Cardiac septum (tissue), 1 donor: ENCODE measurements at places on chromosomes 3 and 15. TPM values are rescaled to one million over a fixed set of nuclear protein-coding genes. Genes with fewer than 3 reads are reported as not detected.
A peak's percentile ranks its signal among the peaks of the same experiment; 100 is the strongest.

Gene APBA2
- 0.57 TPM for total RNA-seq

Gene P3H2
- 17.7 TPM for total RNA-seq

Gene MAN2A2
- total RNA-seq = 73.3 TPM

Gene CLDN16
- total RNA-seq = not detected

Gene GREM1
- total RNA-seq = 0.59 TPM

Gene CYP11A1
- total RNA-seq = 2.5 TPM

Gene CNTN4
- 2.8 TPM for total RNA-seq

Gene DPPA2
- not detected for total RNA-seq

Gene DNAH12
- 0.22 TPM for total RNA-seq

Gene PLA2G4E
- total RNA-seq = 0.08 TPM

Gene FOXB1
- total RNA-seq = not detected

Gene GOLGA8R
- 4.7 TPM for total RNA-seq

GRCh38 chr15:82898961-82899360 lies 53.6 kb downstream of the HOMER2 start:
- DNase-seq = no peak

DNA sequence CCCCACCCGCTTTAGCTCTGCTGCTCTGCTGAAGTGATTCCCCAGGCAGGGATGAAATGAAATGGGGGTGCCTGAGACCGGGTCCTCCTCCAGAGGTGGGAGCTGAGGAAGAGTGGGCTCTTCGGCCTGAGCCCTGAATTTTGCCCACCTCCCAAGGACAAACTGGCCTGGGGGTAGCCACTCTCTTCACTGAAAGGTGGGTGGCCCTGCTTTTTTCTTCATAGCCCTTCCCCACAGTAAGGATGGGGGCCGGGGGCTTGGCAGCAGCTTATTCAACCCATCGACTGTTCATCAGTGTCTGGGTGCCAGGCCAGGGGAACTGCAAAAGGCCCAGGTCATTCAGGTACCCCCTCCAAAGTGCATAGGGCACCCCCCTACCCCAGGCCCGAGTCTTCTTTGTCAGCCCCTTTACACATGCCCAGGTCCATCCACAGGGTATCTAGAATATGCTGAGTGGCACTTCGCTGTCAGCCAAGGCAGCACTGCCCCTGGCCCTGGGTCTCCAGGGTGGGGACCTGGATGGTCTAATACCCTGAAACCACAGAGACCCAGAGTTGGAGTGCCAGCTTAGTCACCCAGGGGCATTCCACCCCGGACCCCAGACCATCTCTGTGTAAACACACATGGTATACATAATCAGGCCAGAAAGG lies 7.9 kb downstream of the SCN5A start:
- DNase-seq = peak; percentile 59

GRCh38 chr3:125990253-125990970 lies 21.4 kb downstream of the ROPN1B start:
- peak; percentile 92 for DNase-seq

DNA sequence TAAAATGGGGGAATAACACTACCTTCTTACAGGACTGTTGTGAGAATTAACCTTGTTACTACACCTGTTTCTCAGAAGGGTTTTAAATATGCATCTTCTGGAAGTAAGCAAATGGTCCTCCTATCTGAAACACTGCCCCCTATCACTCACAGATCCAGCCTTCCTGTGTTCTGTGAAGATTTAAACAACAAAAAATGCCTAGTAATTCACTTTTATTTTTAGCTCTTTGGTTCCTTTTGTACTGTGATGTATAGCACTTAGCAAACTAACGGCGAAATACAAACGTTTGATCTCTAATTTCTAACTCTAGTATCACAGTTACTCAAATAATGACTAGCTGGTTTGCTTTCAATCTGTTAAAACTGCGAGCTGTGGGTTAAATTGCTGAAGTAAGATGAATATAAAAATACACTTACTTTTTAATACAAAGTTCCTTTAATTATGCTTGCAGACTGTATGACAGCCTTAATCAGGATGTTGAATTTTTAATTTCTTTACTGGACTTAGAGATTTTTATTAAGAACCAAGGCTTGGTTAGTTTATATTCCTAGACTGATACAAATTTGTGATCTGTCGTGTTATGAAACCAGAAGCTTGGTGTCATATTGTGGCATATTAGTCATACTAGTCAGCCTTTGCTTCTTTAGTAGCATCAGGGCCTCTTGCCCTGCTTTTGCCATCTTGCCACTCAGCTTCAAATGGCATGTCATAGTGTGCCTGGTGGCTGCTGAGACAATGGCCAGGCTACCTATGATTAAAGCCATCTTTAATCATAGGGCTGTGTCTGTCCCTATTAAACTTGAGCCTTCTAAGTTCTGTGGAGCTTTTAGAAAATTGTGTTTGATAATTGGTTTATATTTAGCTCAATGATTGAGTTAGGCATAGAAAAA lies 9.2 kb downstream of the EIF3J start:
- no peak for DNase-seq

GRCh38 chr3:38154625-38155255 lies 10.6 kb upstream of the OXSR1 start:
- DNase-seq = no peak

GRCh38 chr3:16528581-16528993 lies 15.1 kb upstream of the RFTN1 start:
- DNase-seq = no peak

GRCh38 chr3:171095063-171095462 lies 68.5 kb upstream of the SLC2A2 start:
- DNase-seq = no peak

GRCh38 chr15:64105113-64105704 lies 9.4 kb downstream of the SNX1 start:
- no peak for DNase-seq

DNA sequence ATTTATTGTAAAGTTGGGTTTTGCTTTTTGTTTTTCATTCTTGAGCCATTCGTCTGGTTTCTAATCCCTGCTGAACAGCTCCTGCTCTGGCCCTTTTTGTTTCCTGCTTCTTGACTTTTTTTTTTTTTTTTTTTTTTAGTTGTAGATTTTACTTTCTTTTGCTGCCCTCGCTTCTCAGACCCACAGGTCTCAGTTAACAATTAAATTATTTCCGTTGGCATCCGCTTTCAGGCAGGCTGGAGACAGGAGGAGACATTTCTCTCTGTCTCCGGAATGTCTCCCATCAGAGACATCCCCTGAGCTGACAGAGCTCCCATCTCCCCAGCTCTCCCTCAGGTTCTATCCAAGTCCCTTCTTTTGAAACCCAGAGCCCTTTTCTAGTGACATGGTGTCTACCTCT lies 68.6 kb downstream of the SLC6A6 start:
- no peak for DNase-seq

DNA sequence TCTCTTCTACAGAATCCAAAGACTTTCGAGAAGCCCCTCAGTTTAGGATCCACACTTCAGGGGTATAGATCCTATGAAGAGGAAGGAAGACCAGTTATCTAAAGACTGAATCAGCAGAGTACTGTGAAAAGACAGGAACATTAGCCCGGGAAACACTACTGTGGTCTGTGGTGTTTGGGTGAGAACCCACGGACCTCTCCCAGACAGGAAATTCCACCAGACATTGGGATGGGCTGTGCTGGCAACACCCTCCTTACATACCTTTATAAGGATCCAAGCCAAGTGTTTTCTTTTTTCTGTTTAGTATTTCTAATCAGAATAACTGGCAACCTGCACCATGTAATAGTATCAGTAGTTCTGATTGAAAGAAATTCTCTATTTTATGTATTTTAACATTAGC lies 14.1 kb downstream of the TMEM207 start:
- no peak for DNase-seq

GRCh38 chr3:128495435-128495970 lies 2.5 kb upstream of the GATA2 start:
- DNase-seq = peak; percentile 44

DNA sequence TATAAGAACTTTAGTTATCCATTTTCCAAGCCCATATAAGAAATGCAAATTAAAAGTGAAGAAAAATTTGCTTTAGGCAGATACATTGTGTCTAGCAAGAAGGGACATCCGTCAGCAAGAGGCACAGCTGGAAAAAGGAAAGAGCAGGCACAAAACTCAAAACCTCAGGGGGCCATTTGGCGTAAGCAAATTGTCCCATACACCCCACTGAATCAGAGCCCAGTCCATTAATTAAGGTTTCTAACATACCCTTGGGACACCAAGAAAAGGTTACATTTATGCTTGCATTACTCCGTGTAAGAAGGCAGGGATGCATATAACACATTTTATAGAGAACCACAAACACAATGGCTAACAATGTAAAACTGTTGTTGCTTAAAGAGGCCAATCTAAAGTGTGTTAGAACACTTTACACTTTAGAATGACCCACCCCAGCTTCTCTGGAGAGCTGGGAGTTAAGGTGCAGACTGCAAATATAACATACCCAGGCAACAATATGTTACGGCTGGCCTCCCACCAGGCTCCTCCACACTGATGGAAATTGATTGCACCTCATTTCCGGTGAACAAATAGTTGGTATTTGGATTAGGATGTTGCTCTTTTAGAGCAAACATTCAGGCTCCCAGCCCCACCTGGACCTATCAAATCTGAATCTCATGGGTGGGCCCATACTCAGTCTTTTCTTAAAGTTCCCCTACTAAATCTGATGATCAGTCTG lies 23.2 kb downstream of the SEMA5B start:
- DNase-seq = no peak

- no peak for DNase-seq
Observed at GRCh38 chr3:105791919-105792786, 76.7 kb downstream of the CBLB start.

GRCh38 chr3:61505197-61505596 lies 56.2 kb upstream of the PTPRG start:
- no peak for DNase-seq

DNA sequence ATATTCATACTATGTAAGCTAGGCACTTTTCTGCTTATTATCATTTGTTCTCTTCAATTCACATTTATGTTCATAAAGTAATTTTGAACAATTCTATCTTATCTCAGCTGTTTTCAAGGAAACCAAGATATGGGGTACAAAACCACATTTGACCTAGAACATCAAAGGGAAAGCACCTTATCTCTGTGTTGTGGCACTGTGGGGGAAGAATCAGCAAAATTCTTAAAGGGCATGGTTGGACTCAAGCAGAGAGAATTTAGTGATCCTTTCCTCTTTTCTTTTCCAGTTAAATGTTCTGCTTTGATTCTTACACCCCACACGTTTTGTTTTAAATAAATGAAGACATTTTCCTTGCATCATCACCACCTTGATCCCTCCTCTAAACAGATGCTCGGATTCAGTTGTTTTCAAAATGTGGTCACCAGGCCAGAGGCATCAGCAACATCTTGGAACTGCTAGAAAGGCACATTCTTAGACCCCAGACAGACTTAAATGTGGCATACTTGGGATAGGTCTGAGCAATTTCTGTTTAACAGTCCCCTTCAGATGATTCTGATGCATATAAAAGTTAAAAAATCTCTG lies 128.4 kb upstream of the TP63 start:
- DNase-seq = no peak
